Upper lobe of left lung (tissue), 6 donors: ENCODE measurements at places on chromosomes 4 and X.

DNA sequence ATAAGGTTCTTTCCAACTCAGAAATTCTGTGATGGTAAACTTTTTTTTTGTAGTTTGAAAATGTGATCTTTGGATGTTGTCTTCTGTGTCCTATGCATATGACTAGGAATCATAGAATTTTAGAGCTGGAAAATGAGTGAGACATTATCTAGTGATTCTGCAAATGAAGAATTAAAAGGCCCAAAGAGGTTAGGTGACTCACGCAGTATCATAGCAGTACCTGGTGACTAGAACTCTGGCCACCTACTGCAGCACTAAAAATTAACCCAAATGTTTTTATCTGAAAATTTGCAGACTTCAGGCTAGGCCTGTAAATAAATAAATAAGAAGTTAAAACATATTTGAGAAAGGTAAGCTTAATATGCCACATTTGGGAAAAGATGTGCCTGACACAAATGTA, 52.8 kb downstream of the NFKB1 start:
- no peak for DNase-seq

DNA sequence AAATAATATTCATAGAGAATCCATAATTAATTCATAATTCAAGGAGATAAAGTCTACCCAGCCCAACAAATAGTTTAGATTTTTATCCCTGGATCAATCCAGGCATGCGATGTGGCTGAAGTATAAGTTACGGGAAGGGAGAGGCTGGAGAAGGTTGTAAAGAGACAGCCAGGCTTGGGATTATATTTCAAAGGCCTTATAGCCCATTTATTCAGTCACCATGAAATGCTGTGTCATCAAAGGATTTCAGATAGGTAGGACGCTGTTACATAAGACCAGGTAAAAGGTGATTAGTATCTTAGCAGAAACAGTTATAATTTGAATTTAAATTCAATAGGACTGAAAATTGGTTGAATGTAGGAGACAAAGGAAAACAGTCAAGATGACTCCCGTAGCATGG, 73.0 kb upstream of the NFKB1 start:
- no peak for DNase-seq

GRCh38 chr4:38062088-38062775, 102.0 kb downstream of the PTTG2 start:
- no peak for DNase-seq

DNA sequence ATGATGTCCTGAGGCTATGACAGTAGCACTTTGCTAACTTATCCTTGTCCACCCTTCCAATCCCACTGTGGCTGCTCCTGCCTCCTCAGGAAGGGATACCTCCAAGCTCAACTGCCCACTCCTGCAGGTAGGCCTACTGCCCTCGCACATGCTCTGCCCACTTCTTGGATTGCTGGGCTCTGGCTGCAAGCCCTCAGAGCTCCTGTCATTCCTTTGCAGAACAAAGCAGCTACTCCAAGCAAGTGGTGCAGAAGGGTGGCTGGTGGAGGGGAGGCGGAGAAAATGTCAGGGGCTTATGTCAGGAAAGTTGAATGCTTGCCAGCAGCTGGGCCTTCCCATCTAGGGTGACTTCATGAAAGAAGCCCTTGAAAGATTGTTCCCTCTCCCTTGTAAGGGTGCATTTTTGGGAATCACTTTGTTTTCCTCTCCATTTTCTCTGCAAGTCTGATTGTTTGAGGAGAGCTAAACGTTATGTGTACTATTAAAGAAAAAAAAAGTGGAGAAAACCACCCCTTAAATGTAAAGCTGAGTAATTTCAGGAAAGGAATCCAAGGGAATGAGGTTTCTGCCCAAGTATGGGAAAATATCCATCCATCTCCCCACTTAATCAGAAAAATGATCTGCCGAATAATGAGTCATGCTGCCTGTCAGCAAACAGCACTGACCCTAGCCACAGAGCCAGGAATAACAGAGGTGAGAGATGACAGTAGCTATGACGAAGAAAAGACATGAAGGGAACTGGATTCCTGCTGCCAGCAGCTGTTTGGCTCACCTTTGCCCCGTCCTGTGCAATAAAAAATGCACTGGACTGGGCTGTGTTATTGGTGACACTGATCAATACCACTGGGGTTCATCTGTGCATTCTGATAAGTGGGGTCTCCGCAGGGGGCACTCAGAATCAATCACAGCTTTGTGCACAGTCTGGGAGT, 102.0 kb downstream of the RTL5 start:
- no peak for DNase-seq

GRCh38 chr4:30828264-30828926, 108.2 kb downstream of the PCDH7 start:
- DNase-seq, result no peak

DNA sequence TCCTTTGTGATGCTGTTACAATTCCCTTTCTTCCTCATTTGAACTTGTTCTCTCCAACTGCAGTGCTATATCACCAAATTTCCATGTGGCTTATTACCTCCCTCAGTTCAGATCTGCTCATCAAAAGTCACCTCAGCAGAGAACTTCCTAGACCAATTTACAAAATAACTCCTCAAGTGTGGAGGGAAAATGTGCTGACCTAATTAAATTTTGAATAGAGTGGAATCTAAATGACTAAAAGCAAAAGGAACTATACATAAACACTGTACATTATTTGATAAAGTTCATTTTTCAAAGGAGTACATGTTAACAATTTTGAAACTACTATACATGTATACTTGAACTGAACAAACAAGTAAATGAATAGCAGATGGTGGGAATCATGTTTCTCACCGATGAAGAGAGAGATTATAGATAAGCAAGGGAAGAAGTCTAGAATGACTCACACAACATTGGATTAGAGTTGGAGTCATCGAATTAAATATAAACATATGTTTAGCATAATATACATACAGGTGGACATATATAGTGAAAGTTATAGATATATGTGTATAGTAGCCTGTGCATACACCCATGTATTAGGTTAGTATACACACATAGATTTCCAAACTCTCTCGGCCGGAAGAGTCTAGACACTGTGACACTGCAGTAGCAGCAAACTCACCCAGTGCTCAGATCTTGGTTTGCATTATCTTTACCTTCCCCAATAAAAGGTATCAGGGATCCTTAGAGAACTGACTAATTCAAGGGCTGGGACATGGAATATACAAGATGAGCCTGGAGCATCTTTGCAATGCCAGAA, 318.7 kb downstream of the PCDH18 start:
- no peak for DNase-seq

DNA sequence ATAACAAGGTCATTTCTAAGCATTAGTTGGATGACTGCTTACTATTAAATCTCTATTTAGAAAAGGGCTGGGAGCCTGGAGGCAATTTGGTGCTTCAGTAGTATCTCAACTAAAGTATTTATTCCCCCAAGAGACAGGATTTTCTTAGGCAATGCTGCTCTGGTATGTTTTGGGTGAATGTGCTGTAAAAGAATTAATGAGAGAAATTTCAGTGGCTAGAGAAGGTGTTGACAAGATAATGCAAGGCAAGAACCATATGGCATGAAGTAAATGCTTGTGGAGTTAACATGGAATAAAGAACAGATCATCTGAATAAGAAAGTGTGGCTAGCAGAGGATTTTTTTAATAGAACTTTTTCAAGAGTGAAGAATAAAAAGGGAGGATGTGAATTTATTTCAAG, 3.9 kb downstream of the CYP2U1 start:
- DNase-seq, result no peak

DNA sequence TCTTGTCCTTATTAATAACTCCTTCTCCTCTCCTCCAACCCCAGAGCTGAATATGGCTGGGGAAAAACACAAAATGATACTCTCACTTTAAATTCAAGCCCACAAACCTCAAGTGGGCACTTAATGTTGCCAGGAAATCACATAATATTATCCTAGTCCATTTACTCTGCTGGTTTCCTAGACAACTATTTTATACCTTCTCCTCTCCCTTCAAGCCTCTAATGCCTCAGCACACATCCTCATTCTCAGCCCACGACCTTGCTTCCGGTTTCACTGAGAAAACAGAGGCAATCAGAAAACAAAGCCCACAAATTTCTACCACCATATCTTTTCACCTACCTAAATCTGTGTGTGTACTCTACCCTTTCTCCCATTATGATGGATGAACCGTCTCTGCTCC, 12.1 kb upstream of the CLCN5 start:
- DNase-seq, result no peak

DNA sequence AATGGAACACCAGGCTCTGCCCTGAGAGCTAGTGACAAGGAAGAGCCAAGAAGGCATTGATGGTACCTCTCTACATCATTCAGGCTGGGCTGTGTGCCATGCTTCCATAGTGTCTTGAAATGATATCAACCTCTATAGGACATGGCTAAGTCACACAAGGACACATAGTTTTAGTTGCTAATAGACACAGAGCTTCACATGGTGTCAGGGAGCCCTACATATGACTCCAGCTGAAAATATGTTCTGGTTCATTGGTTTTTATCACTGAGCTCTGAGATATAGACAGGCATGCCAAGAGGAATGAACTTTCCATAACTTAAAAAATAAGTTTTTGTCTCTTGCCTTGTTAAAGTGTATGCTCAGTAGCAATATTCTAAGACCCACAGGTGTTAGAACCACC, 72.1 kb upstream of the PRKG2 start:
- DNase-seq, result no peak

GRCh38 chrX:75158054-75158453, 2.0 kb upstream of the ABCB7 start:
- DNase-seq, result no peak

DNA sequence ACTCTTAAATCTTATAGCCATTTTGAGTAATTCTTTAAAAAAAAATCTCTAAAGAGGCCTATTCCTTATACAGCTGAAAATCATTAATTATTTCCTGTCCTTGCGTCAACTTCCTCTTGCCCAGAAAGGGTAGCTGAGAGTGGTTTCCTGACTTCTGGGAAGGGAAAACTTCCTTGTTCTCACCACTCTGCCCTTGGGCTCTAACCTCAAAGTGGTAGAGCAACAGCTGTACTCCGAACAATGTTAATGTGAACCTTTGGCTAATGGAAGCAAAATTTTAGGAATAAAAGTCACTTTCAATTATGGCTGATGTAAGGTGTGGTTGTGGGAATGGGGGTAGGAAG, 15.3 kb downstream of the KLHL2 start:
- no peak for DNase-seq

GRCh38 chr4:173528378-173529321, 1.4 kb downstream of the HAND2 start:
- DNase-seq, result peak; percentile 69
